ENCODE measurements at places on chromosomes 12 and 14. TPM values are rescaled to one million over a fixed set of nuclear protein-coding genes. Genes with fewer than 3 reads are reported as not detected.

DNA sequence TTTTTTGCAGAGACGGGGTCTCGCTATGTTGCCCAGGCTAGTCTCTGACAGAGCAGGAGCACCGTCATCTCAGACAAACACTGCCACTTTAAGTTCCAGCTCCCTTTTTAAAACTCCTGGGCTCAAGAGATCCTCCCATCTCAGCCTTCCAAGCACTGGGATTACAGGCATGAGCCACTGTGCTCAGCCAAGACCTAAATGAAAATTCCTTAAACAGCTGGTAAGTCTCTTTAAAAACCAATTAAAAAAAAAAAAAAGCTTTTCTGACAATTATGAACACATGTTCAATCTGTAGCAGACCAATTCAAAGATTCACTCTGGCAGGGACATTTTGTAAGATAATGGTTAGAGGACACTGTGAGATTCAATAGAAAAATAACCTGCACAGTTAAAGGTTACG, 77.8 kb downstream of the HECTD4 start:
- H3K36me3 ChIP-seq = peaks cover 44% of the 10 kb centered on the region
- DNase-seq = no peak
- H3K27ac ChIP-seq = no peak overlapping the region

DNA sequence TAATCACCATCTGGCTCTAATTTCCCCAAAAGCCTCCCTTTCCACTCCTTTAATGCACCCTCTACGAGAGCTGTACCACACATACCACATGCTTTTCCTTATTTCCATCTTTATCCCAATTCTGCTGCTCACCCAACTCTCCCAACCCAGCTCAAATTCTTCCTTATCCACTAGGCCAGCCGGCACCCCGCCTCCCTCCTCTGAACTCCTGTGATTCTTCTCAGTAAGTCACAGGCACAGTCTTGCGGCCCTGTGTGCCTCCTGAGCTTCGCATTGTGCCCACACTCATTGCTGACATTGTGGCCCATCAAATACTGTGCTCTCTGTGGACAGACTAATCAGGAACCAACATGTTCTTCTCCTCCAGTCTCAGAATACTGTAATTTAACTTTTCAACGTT, 45.4 kb downstream of the APPL2 start:
- no peaks in the 10 kb centered on the region for H3K27me3 ChIP-seq
- DNase-seq = no peak
- H3K27ac ChIP-seq = no peak overlapping the region
- no peaks in the 10 kb centered on the region for H3K4me1 ChIP-seq

DNA sequence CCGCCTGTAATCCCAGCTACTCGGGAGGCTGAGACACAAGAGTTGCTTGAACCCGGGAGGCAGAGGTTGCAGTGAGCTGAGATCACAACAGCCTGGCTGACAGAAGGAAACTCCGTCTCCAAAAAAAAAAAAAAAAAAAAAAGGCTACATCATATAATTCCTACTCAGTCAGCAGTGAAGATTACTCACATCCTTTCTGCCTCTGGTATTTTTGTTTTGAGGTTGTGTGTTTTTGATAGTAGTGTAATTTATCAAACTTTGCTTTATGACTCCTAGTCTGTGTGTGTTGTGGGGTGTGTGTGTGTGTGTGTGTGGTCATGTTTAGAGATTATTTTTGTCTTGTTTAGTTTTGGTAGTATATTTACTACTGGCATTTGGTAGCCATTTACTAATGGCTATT, 29.8 kb upstream of the DLGAP5 start:
- H3K4me1 ChIP-seq = no peaks in the 10 kb centered on the region
- H3K36me3 ChIP-seq = no peaks in the 10 kb centered on the region
- no peak for DNase-seq

GRCh38 chr12:69676257-69677012, 22.7 kb downstream of the BEST3 start:
- H3K27ac ChIP-seq = no peak overlapping the region
- no peak overlapping the region for H3K4me3 ChIP-seq
- H3K27me3 ChIP-seq = no peaks in the 10 kb centered on the region
- no peak for DNase-seq
- no peaks in the 10 kb centered on the region for H3K4me1 ChIP-seq

GRCh38 chr12:4824380-4824779, 85.3 kb upstream of the KCNA1 start:
- no peak overlapping the region for H3K4me3 ChIP-seq
- no peaks in the 10 kb centered on the region for H3K36me3 ChIP-seq
- H3K27me3 ChIP-seq = no peaks in the 10 kb centered on the region
- no peak for DNase-seq

- no peak overlapping the region for H3K27ac ChIP-seq
- DNase-seq = no peak
- H3K4me3 ChIP-seq = no peak overlapping the region
- no peaks in the 10 kb centered on the region for H3K4me1 ChIP-seq
Observed at GRCh38 chr14:24839617-24840203, 205.7 kb upstream of the GZMB start.

- H3K4me1 ChIP-seq = no peaks in the 10 kb centered on the region
- no peaks in the 10 kb centered on the region for H3K27me3 ChIP-seq
- H3K4me3 ChIP-seq = no peak overlapping the region
- DNase-seq = no peak
Observed at GRCh38 chr12:34397591-34398365, 375.5 kb downstream of the ALG10 start.

DNA sequence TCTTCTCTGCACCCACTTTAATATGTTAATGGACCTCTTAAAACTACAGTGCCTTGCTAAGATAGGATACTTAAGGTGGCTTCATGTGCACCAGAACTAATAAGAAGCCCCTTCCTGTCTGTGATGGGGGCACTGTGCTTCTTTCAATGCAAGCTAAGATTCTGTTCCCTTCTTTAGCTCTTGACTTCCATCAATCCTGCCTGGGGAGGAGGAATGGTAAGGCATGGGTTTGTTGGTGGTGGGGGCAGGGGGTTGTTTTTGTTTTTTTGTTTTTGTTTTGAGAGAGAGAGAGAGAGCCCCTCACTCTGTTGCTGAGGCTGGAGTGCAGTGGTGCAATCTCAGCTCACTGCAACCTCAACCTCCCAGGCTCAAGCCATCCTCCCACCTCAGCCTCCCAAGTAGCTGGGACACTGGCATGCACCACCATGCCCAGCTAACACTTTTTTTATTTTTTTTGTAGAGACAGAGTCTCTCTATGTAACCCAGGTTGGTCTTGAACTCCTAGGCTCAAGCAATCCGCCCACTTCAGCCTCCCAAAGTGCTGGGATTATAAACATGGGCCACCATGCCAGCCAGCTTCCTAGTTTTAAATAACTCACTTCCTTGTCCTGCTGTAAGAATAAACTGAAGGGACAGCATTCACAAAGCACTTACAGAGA, 4.5 kb upstream of the KRT3 start:
- H3K4me3 ChIP-seq = no peak overlapping the region
- no peaks in the 10 kb centered on the region for H3K27me3 ChIP-seq
- H3K36me3 ChIP-seq = no peaks in the 10 kb centered on the region
- DNase-seq = no peak

GRCh38 chr12:69846976-69847375, 21.9 kb downstream of the MYRFL start:
- H3K27ac ChIP-seq = no peak overlapping the region
- H3K4me1 ChIP-seq = no peaks in the 10 kb centered on the region
- H3K4me3 ChIP-seq = no peak overlapping the region
- peaks cover 6% of the 10 kb centered on the region for H3K27me3 ChIP-seq

DNA sequence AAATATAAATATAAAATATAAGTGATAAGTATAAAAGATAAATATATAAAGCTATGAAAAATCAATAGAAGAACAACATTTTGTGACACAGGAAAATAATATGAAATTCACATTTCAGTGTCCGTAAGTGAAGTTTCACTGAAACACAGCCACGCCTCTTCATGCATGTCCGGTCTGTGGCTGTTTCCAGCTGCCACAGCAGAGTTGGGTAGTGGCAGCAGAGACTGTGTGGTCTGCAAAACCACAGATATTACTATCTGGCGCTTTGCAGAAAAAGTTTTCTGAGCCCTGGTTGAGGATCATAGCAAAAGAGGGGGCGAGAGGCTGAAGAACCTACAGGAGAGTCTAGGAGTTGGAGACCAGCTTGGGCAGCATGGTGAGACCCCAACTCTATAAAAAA, 780 bp downstream of the SERPINA4 start:
- no peaks in the 10 kb centered on the region for H3K4me1 ChIP-seq
- DNase-seq = no peak
- H3K27me3 ChIP-seq = no peaks in the 10 kb centered on the region
- no peak overlapping the region for H3K27ac ChIP-seq
- H3K4me3 ChIP-seq = no peak overlapping the region
- H3K36me3 ChIP-seq = no peaks in the 10 kb centered on the region

DNA sequence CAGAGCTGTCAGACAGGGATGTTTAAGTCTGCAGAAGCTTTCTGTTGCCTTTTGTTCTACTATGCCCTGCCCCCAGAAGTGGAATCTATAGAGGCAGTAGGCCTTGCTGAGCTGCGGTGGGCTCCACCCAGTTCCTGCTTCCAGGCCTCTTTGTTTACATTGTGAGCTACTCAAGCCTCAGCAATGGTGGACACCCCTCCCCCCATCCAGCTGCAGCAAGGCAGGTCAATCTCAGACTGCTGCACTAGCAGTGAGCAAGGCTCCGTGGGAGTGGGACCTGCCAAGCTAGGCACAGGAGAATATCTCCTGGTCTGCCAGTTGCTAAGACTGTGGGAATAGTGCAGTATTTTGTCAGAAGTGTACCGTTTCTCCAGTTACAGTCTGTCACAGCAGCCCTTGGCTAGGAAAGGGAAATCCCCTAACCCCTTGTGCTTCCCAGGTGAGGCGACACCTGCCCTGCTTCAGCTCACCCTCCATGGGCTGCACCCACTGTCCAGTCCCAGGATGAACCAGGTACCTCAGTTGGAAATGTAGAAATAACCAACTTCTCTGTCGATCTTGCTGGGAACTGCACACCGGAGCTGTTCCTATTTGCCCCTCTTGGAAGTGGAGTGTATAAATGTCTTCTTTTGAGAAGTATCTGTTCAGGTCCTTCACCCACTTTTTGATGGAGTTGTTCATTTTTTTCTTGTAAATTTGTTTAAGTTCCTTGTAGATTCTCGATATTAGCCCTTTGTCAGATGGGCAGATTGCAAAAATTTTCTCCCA, 213.5 kb upstream of the SLC38A2 start:
- peak overlapping the region; percentile 44 for H3K27ac ChIP-seq
- H3K27me3 ChIP-seq = no peaks in the 10 kb centered on the region
- H3K4me3 ChIP-seq = no peak overlapping the region
- peak; percentile 62 for DNase-seq

DNA sequence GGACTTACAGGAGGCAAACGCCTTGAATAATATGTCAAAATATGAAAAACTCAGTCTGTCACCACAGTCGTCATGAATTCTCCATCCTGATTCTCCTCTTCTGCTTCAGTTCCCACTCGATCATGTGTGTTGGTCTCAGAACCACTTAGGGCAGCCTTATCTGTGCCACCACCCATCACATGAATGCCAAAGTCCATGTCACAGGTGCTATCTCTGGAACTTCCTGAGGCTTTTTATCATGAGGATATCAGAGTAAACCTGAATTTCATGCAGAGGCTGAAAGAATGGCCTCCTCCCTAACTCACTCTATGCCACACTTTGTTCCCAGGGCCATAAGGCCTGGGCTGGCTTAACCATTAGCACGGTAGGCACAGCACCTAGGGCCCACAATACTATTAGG, 28.8 kb upstream of the MAP3K9 start:
- H3K4me1 ChIP-seq = no peaks in the 10 kb centered on the region
- H3K27me3 ChIP-seq = no peaks in the 10 kb centered on the region
- no peak for DNase-seq
- H3K27ac ChIP-seq = no peak overlapping the region

DNA sequence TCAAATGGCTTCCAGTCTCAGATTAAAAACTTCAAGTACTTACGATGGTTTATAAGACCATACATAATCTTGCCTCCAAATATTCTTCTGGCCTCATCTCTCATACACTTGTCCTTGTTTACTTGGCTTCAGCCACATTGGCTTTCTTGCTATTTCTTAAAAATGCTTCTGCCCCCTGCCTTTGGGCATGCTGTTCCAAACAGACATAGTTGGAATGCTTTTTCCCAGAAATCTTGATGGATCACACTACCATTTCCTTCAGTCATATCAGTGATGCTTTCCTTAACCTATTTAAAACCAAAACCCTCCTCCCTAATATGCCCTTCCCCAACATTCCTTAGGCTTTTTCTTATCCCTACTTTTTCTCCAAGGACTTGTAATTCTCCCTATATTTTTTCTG, 74.4 kb upstream of the PAWR start:
- no peak overlapping the region for H3K27ac ChIP-seq
- no peaks in the 10 kb centered on the region for H3K36me3 ChIP-seq
- H3K4me1 ChIP-seq = no peaks in the 10 kb centered on the region
- no peak overlapping the region for H3K4me3 ChIP-seq
- no peaks in the 10 kb centered on the region for H3K27me3 ChIP-seq
- DNase-seq = no peak

GPR135 gene
- 2.4 TPM for total RNA-seq

DDN gene
- total RNA-seq = 0.15 TPM

PTPRO gene
- 11.5 TPM for total RNA-seq

SLC8A3 gene
- 0.10 TPM for total RNA-seq

AMHR2 gene
- not detected for total RNA-seq

NPFF gene
- not detected for total RNA-seq
